ENCODE measurements at places on chromosomes 6 and 20.

- no peak for DNase-seq
These were observed 71.8 kb upstream of the CENPW start for GRCh38 chr6:126268092-126268491.

DNA sequence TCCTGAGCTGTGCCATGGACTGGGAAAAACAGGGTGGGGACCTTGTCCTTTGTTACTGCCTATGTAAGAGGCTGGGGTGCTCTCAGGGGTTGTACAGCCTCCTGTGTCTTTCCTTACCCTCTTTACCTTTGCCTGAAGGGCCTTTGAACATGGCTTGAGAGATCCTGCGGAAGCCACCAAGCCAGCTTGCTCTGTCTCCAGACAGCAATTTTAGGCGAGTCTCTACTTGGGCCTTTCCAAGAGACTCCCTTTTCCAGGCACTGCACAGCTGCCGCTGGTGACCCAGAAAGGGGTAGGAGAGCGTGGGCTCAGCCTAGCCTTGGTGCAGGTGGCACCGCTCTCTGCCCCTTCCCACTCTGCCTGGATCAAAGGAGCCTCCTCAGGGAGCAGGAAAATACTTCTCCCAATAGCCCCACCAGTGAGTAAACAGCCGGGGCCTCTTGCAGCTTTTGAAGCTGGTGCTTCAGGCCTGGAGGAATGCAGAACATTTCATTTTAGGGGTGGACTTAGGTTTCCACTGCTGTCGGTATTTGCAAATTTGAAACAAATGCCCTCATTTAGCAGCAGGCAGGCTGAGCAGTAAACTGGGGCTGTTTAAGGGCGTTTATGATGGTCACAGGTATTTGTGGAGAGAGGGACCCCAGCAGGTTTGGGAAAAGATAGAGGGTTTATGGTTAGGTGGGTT lies 13.9 kb downstream of the PTK7 start:
- no peak for DNase-seq

- no peak for DNase-seq
These were observed 11.8 kb upstream of the IBTK start for GRCh38 chr6:82259389-82259788.

GRCh38 chr6:84805145-84805544 lies 40.7 kb upstream of the TBX18 start:
- DNase-seq: no peak

GRCh38 chr6:163530406-163530805 lies 115.9 kb downstream of the QKI start:
- no peak for DNase-seq

- DNase-seq: no peak
These were observed 89.4 kb upstream of the GLP1R start for GRCh38 chr6:38959138-38959537.

- no peak for DNase-seq
These were observed at the start of gene CGA for GRCh38 chr6:87095087-87095509. Gene CGA, minus strand, starts transcription at chr6:87095106. Its CDS starts 6,906 bp downstream, at chr6:87088200.

GRCh38 chr6:27132532-27133280 lies 114.8 kb upstream of the PRSS16 start:
- DNase-seq: peak; percentile 96

All from NCI-H774 (cell line).